Anterior cingulate cortex (tissue), 58 donors: ENCODE measurements at places on chromosomes 2 and 18.

DNA sequence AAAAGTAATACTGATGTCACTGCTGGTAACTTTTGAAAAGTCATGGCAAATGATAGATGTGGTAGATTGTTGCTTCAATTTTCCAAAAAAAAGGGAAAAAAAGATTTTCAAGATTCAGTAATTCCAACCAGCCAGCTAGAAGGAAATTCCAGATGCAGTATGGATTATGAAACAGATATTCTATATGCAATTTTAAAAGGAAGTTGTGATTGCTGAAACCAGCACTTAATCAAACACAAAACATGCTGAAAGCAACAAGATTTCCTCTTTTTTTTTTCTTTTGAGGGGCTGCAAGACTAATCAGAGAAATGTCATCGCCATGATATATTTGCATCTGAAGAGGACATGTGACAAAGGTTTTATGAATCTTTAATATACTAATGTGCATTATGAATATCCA is 5.1 kb upstream of the HNMT start:
- DNase-seq = no peak

- no peak for DNase-seq
Observed at GRCh38 chr2:241755166-241755565, 20.7 kb downstream of the D2HGDH start.

DNA sequence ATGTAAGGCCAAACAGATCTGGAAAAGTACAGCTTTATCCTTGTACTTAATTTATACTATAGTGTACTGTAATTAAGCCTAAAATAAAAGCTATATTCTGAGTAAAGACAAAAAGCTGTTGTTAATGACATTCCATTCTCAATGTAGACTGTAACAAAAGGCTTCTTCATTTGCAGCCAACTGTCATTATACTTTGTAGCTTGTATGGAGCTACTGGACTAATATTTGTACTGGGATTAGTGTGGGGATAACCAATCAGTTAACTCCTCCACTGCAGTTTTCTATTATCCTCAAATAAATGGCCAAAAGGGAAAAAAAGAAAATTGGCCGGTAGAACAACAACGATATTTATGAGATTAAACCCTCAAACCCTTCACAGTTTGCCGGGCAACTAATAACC is 66.5 kb downstream of the STK39 start:
- no peak for DNase-seq

GRCh38 chr2:103005393-103005792 is 243.6 kb downstream of the TMEM182 start:
- DNase-seq = no peak

DNA sequence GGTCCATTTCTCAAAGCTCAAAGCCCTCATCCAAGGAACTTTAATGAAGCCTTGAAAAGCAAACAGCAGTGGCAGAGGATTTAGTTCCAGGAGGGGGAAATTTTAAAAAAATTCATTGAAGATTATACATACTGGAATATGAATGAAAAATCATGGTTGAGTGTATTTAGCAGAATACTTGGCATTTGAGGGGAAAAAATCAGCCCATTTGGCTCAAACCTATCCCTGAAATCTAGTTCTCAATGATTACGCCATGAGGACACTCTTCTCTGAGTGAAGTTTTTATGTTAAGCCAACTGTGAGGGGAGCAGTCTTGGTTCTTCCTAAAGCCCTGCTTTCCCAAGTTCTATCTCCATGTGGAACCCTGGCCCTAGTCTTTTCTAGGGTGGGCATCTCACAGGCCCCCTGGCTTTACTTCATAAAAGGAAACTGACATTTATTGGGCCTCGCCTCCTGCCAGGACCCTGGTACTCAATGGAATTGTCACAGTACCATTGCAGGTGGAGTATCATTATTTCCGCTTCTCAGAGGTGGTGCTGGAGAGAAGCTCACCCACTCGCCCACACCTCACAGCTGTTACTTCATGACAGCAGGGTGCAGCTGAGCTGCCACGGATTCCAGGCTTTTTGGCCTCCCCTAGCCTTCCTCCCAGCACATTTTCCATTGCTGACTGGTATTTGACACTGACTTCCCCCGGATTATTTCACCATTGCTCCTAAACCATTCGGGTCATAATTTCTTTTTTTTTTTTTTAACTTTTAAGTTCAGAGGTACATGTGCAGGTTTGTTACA is 56.8 kb downstream of the NXPH2 start:
- no peak for DNase-seq

- DNase-seq = no peak
Observed at GRCh38 chr2:14982790-14983189, 350.3 kb downstream of the LRATD1 start.

DNA sequence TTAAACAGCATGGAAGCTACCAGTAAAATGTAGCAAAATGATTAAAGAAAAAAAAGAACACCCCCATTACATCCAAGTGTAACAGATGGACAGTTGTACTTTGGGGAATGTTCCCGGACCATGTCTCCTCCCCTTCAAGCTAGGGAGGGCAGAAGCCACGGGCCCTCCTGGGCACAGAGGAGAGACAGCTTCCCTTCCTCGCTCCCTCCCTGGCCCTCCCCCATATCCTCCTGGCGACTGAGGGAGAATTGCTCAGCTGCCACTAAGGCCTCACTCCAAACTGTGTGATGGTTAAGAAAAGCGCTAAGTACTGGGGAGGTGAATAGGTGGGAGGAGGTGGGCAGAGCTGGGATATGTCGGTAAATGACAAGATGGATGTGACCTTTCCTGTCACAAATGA is 358.0 kb downstream of the HRH4 start:
- no peak for DNase-seq

DNA sequence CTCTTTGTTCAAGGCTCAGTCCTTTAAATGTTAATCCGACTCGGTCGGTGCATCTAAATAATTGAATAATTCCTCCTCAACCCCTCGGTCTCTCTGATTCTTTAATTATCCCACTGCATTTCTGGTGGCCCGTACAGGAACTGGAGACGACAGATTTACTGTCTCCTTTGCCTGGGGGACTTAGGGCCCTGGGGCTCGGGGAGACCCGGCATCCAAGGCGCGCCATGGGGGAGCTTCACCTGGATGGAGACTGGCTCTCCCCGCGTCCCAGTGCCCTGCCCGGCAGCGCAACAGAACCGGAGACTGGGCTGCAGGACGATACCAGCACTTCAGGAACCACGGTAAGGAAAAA is 47.7 kb upstream of the SELENOI start:
- DNase-seq = no peak

DNA sequence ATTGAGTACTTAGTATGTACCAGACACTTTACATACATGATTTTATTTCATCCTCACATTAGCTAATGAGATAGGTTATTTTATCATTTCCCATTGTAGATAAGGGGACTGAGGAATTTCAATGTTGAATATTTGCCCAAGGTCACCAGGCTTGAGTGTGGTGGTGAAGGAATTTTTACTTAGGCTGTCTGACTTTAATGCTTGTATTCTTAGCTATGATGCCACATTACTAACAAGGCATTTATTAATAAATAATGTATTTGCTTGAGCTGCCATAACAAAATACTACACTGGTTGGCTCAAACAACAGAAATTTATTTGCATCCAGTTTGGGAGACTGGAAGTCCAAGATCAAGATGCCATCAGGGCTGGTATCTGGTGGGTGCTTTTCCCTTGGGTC is 250.9 kb downstream of the GPD2 start:
- DNase-seq = no peak

GRCh38 chr2:47631792-47632398 is 151.1 kb upstream of the MSH6 start:
- DNase-seq = no peak

- peak; percentile 6 for DNase-seq
Observed at GRCh38 chr2:24304098-24304497, 56.2 kb downstream of the ITSN2 start.

DNA sequence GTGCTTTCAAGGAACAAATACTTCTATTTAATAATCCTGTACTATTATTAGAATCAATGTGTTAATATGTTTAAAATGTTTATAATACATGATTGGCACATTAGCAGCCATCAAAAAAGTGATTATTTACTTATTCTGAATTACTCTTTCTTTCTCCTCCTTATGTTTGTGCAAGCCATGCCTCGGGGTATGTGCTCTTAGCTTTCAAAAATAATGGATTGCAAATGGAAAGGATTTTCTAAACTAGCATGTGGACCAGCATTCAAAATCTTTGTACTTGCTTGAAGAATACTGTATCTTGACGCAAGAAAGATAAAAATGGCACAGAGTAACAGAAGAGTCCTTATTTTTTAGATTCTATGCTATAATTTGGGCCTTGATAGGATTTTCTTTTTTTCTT is 156.5 kb downstream of the CDH7 start:
- no peak for DNase-seq

- DNase-seq = no peak
Observed at GRCh38 chr2:143745060-143745459, 615.8 kb downstream of the ARHGAP15 start.

- no peak for DNase-seq
Observed at GRCh38 chr18:51266773-51267172, 69.3 kb upstream of the MEX3C start.

DNA sequence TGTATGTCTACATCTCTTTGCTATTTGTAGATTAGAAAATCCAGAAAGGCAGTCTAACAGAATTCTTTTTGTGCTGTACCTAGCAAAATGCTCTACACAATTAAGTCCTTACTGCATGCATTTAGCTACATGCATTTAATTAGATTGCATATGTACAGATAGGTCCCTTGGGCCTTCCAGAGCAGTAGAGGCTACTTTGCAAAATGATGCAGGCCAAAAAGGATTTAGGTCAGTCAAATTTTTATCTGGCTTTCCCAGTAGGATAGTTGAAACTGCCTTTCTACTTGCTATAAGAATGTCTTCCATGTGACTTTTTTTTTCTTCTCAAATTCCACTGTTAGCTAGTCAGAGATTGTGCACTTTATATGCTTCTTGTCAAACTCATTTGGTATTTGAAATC is 19.3 kb downstream of the GALNT13 start:
- no peak for DNase-seq

- DNase-seq = no peak
Observed at GRCh38 chr2:230312638-230313037, 14.4 kb upstream of the SP140L start.

DNA sequence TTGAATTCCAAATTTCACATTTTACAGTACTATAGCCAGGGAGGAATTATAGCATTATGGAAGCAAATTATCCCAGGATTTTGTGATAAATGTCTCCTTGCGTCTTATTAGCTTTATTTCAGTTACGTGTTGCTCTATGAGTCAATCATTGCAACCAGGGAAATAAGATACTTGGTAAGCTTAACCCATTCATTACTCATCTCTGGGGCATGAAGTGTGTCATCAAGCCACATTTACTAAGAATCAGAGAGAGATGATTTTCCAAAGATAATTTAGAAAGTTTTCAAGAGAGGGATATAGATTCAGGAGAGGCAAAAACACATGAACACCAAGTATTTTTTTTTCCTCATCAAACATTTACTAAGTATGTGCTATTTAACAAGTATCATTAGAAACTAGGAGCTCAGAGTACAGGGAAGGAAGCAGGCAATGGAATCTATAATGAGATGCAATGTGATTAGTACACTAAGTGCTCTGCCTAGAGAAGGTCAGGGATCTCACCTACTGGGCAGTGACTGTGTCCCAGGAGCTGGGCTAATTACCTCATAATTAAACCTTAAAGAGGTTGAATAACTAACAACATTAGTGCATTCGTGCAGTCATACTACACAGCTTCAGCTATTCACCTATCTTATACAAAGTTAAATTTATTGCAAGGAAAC is 217.8 kb upstream of the NXPH2 start:
- DNase-seq = no peak

- DNase-seq = no peak
Observed at GRCh38 chr2:189076572-189076971, 102.4 kb downstream of the COL3A1 start.

- no peak for DNase-seq
Observed at GRCh38 chr18:23266717-23267446, 131.6 kb downstream of the CABLES1 start.

DNA sequence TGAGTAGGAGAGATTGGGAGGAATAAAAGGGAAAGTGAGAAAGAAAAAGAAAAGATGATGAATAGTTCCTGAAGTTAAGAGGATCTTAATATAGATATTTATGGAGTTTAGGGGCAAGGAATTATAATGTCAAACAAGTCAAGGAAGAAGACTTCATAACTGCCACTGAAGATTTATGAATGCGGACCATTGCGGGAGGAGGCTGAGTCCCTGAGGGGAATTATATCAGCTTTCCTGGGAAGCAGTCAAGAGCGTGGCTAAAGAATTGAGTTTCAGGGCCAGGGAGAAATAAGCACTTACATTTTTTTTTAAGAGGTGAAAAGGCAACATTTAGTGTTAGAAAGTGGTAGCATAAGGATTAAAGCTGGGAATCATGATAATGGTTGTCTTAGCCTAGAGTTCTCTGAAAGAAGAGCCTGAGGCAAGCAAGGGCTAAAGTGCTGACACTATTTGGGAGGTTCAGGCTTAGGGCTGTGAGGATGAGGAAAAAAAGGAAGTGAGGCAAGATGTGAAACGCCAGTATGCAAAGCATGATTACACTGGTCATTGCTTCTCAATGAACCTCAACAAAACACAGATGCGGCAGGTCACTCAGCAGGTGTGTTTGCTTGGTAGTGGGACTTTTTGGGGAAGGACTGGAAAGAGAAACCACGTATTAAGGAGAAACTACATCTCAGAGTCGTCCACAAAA is 217.1 kb downstream of the SLC4A3 start:
- DNase-seq = no peak

DNA sequence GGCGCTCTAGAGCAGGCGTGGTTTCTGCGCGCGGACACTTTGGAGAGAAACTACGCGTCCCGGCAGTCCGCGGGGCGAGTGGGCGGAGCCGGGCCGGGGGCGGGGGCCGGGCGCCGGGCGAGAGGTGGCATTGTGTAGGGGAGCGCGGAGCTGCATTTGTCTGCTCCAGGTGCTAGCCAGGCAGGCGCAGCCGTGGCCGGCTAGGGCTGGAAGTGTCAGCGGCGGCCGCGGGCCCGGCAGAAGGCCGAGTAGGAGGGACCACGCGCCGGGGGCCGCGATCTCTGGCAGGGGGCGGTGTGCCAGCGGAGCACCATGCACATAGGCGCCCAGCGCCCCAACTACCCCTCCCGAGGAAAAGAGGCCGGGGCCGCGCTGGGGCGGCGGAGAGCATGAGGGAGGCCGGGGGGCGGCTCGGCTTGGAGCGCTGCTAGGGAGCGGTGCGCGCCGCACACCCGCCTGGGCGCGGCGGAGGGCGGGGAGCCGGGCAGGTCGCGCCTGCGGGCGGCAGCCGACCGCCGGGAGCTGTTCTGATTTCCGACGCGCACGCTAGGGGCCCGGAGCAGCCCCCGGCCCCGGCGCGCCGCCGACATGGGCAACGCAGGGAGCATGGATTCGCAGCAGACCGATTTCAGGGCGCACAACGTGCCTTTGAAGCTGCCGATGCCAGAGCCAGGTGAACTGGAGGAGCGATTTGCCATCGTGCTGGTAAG is at the start of gene FMNL2:
Gene FMNL2, plus strand, starts transcription at position 159 of the 710 bp plus-strand sequence.
- peak; percentile 84 for DNase-seq

DNA sequence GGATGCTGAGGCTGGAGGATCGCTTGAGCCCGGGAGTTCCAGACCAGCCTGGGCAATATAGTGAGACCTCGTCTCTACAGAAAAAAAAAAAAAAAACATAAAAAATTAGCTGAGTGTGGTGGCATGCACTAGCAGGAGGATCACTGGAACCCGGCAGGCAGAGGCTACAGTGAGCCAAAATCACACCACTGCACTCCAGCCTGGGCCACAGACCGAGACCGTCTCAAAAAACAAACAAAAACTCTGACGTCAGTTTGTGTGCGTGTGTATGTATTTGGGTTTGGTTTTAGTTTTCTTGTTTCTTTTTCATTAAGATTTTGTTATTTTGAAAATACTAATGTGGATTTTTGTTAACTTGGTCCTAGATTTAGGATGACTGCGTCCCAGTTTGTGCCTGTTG is 19.0 kb downstream of the CEP68 start:
- no peak for DNase-seq
